ENCODE measurements at places on chromosomes 5 and 9.

GRCh38 chr9:16715404-16715803 is 155.1 kb downstream of the BNC2 start:
- DNase-seq, result no peak

- DNase-seq, result no peak
Measured at GRCh38 chr5:74540622-74541021, 99.9 kb downstream of the ENC1 start.

GRCh38 chr9:38683336-38683735 is 36.6 kb downstream of the FAM240B start:
- no peak for DNase-seq

- no peak for DNase-seq
Measured at GRCh38 chr5:62737766-62738165, 159.1 kb downstream of the LRRC70 start.

DNA sequence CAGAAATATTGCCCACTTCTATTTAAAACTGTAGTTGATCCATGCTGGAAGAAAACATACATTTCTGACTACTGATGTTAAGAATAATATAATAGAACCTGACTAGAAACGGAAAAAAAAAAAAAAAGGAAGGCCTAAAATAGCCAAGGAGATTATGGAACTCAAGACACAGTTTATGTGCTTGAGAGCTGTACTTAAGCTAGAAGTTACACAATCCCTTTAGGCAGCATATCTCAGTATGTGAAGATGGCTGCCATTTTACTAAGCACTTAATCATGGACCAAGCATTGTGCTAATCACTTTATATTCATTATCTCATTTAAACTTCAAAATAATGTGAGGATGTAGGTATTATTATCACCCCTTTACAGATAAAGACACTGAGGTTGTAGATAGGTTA is 73.0 kb upstream of the NR4A3 start:
- no peak for DNase-seq

- no peak for DNase-seq
Measured at GRCh38 chr9:112562235-112562958, 75.8 kb downstream of the KIAA1958 start.

DNA sequence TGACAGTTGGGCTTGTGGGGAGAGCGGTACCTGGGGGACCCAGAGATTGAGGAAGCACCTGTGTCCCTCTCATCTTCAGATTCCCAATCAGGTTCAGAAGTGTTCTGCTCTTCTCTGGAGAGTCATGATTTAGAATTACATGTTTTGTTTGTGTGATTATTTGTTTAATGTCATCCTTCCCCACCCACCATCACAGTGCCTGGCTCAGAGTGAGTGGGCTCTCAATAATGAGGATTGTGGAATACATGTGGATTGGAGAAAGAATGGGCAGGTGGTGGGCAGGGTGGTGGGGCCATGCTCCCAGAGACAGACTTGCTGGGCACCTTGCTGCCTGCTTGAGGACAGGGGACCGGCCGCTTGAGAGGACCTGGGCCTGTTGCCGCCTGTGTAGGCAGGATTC is 88.0 kb downstream of the PPARGC1B start:
- DNase-seq, result no peak

DNA sequence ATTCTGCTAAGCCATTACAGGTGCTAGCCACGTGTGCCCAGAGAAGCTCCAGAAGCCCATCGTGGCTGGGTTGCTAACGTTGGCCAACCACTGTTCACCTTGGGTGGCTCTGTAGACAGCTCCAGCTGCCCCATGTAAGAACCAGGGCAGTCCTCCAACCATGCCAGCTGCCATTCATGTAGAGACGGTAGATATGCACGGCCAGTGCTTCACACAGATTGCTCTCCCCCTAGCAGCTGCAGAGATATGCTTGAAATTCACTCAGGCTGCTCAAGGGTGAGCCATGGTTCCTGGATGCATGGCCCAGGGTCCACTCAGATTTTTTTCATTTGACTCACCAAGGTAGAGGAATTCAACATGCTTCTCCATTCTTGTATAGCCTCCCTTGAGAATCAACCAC is 31.0 kb downstream of the GADD45G start:
- no peak for DNase-seq

DNA sequence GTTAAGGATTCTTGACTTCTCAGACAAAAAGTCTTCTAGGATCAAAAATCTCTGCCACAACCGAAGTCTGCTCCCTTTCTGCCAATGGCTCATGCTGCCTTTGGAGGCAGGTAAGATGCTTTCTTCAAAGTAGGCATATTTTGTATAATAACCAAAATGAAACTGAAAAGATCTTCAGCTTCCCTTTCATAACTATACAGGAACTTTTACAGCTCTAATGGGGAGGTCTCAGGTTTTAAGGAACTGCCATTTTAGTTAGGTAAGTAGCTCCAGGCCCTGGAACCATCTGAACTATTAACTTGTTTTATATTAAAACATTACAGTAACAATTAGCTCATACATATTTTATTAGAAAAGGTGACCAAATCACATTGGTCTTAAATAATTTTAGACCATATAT is 110.9 kb upstream of the FREM1 start:
- no peak for DNase-seq

DNA sequence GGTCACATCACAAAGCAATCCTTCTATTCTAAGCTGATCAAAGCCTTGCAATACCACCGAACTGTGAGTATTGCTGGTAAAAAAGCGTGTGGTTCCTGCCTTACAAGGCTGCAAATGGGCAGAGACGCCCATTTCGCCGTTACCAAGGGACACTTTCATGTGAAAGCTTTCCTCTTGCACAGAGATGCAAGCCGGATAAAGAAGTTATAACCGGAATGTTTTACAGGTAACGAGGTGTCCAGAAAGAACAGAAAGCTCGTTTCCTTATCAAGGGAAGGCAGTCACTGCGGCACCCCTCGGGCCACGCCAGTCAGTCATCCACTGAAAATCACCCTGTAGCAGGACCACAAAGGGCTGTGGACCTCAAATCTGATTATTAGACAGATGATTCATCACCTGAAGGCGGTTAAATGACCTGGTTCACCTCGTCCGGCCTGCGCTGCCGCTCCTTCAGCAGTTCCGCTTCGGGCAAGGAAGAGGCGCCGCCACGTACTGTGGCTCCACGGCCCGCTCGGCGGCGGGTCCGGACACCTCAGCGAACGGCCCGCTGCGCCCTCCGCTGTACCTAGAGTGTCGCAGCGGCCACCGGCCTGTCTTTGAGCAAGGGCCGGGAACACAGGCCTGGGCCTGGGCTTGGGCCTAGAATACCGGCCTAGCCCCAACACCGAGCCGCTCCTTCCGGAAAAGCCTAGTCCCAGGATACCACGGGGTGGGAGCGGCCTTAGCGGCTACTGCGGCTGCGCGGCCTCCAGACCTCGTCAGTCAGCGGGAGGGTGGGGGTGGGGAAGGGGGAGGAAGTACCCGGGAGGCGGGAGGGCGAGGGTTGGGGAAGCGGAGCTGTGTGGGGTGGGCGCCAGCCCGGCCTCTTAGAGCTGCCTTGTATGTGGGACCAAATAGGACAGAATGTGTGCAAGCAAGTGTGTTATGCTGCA is at the start of gene KLHL9:
TSS of gene KLHL9 (minus strand) at position 704 of the 932 bp plus-strand sequence. CDS start at position 159, 545 bp downstream.
- DNase-seq, result peak; percentile 89

DNA sequence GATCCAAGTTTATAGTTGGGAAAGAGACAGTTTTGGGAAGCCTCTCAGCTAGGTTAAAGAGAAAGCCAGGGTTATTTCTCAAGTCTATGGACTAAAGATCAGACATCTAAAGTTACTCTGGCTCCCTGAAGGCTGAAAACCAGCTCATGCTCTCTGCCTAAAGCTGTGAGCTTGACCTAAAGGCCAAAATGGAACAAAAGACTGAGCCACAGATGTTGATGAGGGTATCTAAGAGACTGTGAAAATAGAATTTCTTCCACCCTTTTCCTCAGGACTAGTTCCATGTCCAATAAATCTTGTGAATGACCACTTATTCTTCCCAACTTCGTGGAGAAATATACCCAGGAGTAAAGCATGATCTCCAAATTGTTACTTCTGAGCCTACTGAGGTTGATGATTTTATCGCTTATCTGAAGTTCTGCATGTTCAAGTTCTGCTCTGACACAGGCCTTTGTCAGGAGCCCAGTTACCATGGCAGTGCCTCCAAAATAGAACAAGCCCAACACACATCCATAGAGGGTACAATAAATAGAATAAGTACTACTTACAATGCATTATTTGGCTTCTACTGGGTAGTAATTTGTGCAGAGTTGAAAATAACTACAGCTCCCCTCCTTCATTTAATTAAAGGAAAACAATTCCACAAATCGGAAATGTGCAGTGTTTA is 373.6 kb downstream of the NTRK2 start:
- no peak for DNase-seq

DNA sequence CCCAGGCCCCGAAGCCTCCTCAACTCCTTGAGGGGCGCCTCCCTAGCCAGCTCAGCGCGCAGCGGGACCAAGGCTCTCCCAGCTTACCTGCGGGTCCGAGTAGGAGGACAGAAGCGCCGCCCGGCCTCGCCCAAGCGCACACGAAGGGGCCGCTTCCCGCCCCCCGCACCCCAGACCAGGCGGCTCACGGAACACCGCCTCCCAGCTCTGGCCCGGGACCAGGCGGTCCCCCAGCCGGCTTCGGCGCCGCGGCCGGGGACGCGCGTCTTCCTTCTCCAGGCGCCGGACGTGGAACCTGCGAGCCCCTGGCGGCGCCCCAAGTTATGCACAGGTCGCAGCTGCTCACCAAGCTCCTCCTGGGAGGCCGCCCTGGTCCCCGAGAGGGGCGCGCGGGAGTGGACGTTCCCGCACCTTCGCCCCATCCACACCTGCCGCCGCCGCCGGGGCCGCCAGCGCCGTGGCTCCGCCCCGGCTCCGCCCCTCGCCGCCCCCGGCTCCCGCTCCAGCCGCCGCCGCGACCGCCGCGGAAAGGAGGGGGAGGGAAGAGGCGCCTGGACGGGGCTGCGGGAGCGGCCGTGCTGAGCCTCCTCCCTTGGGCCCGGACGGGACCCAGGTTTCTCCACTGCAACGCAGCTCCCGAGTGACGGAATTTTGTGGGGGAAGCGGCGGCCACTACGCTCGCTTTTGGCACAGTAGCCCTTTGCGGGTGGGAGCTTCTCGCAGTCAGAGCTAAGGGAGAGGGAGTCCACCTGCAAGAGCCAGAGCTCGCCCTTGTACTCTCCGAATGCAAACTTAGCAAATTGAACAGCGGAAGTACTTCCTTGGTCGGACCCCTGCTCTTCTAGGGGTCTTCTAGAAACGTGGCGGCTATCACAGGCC is 77.5 kb upstream of the IFNE start:
- DNase-seq, result peak; percentile 59

DNA sequence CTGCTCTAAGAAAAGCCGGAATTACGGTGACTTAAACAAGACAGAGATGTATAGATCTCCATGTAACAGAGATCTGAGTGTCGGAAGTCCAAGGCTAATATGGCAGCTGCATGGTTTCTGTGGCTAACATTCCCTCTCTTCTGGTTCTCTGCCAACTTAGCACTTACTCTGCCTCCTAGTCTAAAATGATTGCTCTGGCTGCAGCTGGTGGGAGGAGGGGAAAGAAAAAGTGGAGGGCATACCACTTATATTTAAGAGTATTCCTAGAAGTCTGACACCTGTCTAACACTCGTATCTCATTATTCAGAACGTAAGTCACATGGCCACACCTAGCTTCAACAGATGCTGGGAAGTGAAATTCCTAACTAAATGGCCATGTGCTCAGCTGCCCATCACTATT is 551.5 kb upstream of the TLE4 start:
- DNase-seq, result no peak

- no peak for DNase-seq
Measured at GRCh38 chr9:34049630-34050384, 1.1 kb upstream of the UBAP2 start.

DNA sequence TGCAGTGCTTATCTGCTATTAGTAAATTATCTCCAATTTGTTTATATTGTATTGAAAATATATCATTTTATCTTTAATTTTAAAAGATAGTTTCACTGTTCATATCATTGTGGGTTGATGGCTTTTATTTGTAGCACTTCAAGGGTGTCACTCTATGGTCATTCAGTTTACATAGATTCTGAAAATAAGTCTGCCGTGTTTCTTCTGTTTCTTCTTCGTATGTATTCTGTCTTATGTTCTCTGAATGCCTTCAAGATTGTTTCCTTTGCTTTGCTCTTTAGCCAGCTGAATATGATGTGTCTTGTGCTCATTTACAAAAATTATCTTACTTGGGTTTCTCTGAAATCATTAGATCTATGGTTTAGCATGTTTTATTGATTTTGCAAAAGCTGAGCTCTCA is 359.9 kb downstream of the CYLC2 start:
- DNase-seq, result no peak

DNA sequence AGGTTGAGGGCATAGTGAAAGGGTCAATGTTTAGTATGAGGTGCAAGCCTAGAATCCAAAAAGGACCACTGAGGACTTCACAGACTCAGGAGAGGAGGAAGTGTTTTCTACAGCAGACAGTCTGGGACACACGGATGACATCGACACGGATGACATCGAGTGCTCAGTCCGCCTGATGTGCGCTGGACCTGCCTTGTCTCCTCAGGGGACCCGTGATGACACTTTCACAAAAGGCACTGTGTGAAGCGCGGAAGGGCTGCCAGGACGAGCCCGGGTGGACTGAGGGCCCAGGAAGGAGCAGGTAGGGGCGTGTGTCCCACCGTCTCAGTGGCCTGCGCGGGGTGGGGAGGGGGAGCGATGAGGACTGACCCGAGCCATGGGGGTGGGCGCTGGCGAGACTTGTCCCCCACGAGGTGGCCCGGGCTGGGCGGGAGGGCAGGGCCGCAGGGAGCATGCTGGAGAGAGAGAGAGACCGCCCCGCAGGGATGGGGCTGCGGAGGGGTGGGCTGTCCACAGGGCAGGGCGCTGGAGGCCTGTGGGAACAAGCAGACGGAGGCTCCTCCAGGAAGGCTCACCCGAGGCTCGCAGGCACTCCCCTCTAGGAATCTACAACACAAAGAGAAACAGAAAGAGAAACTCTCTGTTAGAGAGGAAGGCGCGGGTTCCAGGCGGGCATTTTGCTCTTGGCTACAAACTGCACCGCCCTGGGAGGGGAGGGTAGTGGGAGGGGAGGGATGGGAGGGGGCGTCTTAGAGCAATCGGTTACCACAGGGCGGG is 54.9 kb downstream of the USP20 start:
- peak; percentile 80 for DNase-seq

GRCh38 chr5:96733771-96734500 is 71.8 kb downstream of the CAST start:
- DNase-seq, result no peak

DNA sequence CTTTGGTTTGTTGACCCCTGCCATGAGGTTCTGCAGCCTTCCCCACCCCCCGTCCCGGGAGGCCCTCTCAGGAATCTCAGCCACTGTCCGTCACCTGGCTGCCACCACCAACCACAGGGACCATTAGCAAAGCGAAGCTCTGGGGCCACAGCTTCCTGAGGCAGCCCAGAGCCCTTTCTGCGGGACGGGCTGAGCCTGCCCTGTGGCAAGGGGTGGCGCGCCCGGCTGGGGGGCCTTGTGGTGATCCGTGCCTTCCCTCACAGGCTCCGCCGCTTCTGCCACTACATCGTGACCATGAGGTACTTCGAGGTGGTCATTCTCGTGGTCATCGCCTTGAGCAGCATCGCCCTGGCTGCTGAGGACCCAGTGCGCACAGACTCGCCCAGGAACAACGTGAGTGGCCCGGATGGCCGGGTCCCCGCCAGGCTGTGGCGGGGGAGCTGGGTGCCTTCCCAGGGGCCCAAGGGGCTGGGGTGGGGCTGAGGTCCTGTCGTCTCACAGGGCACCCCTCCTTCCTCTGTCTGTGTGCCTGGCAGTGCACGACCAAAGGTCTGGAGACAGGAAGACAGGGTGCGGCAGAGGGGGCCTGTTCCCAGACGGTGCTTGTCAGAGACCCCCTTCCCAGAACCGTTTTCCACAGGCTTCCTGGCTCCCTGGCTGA is 169.2 kb downstream of the CACNA1B start:
- no peak for DNase-seq

Data from CD4-positive, alpha-beta T cell treated with Interleukin-10 for 1 hour (primary cell).